Caco-2 (cell line): ENCODE measurements at places on chromosomes 5 and 9. TPM values are rescaled to one million over a fixed set of nuclear protein-coding genes. Genes with fewer than 3 reads are reported as not detected.

The BTNL3 gene
- total RNA-seq = 0.14 TPM in 1 of 2 replicates, not detected in the other

DNA sequence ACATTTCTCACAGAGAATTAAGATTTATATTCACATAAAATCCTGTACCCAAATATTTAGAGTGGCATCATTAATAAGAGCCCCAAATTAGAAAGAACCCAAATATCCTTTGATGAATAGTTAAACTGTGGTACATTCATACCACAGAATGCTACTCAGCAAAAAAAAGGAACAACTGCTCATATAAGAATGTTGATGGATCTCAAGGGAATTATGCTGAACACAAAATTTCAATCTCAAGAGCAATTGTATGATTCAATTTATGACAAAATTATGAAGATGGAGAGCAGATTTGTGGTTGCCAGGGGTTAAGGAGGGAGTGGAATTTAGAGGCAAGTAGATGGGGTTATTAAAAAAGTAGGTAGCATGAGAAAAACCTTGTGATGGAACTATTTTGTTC is 4.5 kb upstream of the PAIP1 start:
- no peak for DNase-seq

GRCh38 chr9:112777914-112778313 is 27.4 kb downstream of the SNX30 start:
- DNase-seq = no peak

- DNase-seq = no peak
Measured at GRCh38 chr5:125564317-125564975, 818.0 kb upstream of the ZNF608 start.

DNA sequence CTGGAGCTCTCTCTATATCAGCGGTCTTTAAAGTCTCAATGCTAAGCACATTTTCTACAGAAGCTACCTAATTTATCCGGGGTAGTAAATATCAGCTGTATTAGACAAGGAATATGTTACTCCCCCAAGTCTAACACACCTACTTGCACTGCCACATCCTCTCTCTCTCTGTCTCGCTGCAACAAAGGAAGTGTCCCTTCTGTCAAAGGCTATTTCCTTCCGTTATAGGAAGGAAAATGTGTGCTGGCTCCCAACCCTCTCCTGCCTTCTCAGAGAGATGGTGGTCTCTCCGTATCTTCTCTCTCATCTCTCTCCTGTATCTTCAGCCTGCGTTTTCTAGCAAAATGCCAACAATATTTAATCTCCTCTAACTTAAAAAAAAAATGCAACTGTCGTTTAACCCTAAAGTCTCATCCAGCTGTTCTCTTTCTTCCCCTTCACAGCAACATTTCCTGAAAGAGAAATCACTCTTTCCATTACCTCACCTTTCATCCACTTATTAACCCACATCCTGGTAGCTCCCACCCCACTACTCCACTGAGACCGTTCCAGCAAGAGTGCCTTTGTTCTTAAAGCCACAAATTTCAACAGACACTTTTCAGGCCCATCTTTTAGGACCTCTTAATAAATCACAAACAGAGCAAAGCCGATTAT is 2.3 kb downstream of the TTF1 start:
- DNase-seq = no peak

The CYLC2 gene
- not detected in 2 replicates for total RNA-seq

The TAS2R1 gene
- 0.56 and 0.82 TPM in 2 replicates for total RNA-seq

The PTGES gene
- total RNA-seq = 4.0 and 5.6 TPM in 2 replicates

- DNase-seq = no peak
Measured at GRCh38 chr5:161507591-161507990, 38.9 kb downstream of the GABRB2 start.

DNA sequence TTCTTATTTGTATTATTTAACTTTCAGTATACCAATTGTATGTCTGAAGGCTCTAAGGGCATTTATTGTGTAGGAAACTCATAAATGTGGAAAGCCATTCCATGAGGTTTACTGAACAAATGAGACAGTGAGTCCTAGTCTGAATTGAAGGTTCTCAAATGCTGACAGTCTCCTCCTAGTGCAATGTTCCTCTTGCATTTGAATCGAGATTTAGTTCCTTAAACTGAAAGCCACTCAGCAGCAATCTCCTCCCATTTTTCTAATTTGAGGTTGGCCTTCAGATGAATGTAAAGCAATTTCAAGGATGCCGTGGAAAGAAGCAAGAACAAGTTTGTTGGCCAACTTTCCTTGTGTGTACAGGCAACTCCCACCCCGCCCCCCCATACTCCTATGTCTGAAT is 493.2 kb upstream of the KLF4 start:
- no peak for DNase-seq

- no peak for DNase-seq
Measured at GRCh38 chr5:139104577-139105276, 93.4 kb downstream of the SIL1 start.

GRCh38 chr9:71758785-71759184 is 9.5 kb downstream of the CEMIP2 start:
- no peak for DNase-seq

The CCNJL gene
- total RNA-seq = 16.5 and 17.4 TPM in 2 replicates

DNA sequence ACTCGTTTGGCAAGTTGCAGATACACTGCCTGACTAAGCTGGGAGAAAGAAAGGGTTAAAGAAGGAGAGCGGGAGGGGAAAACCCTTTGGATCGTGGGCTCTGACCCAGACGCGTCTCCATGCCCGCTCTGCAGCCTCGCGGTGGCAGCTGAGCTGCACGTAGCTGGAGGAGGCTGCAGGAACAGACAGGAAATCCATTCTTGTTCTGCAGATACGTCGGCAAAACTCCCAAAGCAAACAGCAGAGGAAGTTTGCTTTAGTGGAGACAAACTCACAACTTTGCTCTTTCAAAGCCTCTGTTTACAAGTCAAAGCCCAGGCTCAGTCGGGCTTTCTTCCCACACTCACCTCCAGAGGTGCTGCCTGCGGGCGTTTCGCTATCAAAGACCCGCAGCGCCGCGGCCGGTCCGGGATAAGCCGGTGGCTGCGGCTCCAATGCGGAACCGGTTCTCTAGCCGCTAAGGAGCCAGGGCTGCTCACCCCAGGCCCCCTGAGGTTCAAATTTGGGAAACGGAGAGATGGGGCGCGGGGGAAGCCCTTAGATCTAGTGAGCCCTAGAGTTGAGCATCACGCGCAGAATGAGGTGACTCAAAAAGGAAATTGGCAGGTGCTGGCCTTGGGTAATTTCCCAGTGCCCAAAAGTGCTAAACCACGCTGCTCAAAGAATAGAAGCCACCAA is 60.7 kb downstream of the MAT2B start:
- peak; percentile 46 for DNase-seq

The AK3 gene
- 31.9 and 32.0 TPM in 2 replicates for total RNA-seq

GRCh38 chr5:71471193-71471592 is 15.7 kb downstream of the BDP1 start:
- DNase-seq = no peak

GRCh38 chr5:71573591-71573990 is 13.5 kb upstream of the MCCC2 start:
- DNase-seq = peak; percentile 52

DNA sequence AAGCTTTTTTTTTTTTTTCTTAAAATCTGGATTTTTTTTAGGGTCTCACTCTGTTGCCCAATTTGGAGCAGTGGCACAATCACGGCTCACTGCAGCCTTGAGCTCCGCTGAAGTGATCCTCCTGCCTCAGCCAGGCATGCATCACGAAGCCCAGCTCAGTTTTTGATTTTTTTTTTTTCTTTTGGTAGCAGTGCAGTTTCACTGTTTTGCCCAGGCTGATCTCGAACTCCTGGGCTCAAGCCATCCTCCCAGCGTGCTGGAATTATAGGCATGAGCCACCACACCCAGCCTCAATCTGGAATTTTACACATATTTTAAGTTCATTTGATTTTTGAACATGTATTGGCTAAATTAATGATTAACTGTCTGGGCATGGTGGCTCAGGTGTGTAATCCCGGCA is 36.3 kb downstream of the TRIO start:
- peak; percentile 23 for DNase-seq

The ERAP2 gene
- 3.9 and 4.5 TPM in 2 replicates for total RNA-seq

The SLC6A19 gene
- total RNA-seq = 0.29 and 0.32 TPM in 2 replicates

The GGTA1 gene
- not detected in 2 replicates for total RNA-seq

- no peak for DNase-seq
Measured at GRCh38 chr5:120236360-120236759, 227.7 kb upstream of the PRR16 start.

The SPAG8 gene
- total RNA-seq = 0.19 and 0.29 TPM in 2 replicates

DNA sequence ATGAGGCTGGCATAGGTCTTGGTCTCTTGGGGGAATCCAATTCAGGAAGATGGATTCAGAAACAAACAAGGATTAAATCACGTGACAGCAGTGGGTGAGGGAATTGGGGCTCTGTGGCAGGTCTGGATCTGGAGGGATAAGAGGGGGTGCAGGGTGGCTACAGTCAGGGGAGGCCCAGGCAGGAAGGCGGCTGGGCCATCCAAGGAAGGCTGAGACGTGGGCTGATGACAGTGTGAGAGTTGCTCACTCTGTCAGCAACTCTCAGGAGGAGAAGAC is 65.8 kb upstream of the COL5A1 start:
- no peak for DNase-seq

GRCh38 chr9:5529683-5530221 is 19.4 kb downstream of the PDCD1LG2 start:
- no peak for DNase-seq

The OBP2B gene
- total RNA-seq = not detected in 2 replicates
